Upper lobe of right lung (tissue), 1 donor: ENCODE measurements at places on chromosomes 12 and 14. TPM values are rescaled to one million over a fixed set of nuclear protein-coding genes. Genes with fewer than 3 reads are reported as not detected.

Gene SIX1
- total RNA-seq: 0.14 TPM

GRCh38 chr12:93390031-93390430 is 12.3 kb downstream of the NUDT4 start:
- peaks cover 19% of the 10 kb centered on the region for H3K4me1 ChIP-seq
- no peak overlapping the region for H3K27ac ChIP-seq
- H3K27me3 ChIP-seq: no peaks in the 10 kb centered on the region
- no peaks in the 10 kb centered on the region for H3K36me3 ChIP-seq

Gene GYS2
- total RNA-seq: not detected

GRCh38 chr12:64944966-64945365 is 120.5 kb downstream of the TBC1D30 start:
- peaks cover 10% of the 10 kb centered on the region for H3K4me1 ChIP-seq
- no peaks in the 10 kb centered on the region for H3K27me3 ChIP-seq
- H3K36me3 ChIP-seq: no peaks in the 10 kb centered on the region
- no peak overlapping the region for H3K27ac ChIP-seq

Gene TMEM117
- 4.6 TPM for total RNA-seq

- no peak overlapping the region for H3K4me3 ChIP-seq
- no peaks in the 10 kb centered on the region for H3K36me3 ChIP-seq
- peaks cover 35% of the 10 kb centered on the region for H3K4me1 ChIP-seq
- no peak for DNase-seq
- no peaks in the 10 kb centered on the region for H3K27me3 ChIP-seq
These were observed 33.6 kb downstream of the LTBP2 start for GRCh38 chr14:74578479-74578878.

DNA sequence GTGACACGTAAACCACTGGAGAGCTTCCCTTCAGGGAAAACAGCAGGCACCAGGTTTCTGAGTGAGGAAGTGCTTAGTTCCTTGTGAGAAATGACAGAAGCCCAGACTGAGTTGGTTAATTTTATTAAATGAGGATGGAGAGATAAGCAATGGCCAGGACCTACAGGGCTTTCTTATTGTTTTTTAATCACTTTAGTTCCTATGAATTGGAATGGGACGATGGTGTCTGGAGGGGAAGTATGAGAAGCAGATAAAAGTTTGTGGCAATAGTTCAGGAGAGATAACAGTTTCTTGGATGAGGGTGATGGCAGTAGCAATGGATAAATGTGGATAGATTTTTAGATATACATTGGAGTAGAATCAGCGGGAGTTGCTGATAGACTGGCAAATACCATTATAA is 86.5 kb upstream of the PTPRR start:
- H3K27me3 ChIP-seq: no peaks in the 10 kb centered on the region
- H3K4me3 ChIP-seq: no peak overlapping the region

Gene VRK1
- 10.2 TPM for total RNA-seq

Gene C1R
- 367 TPM for total RNA-seq

- no peak for DNase-seq
- H3K4me3 ChIP-seq: no peak overlapping the region
- H3K4me1 ChIP-seq: no peaks in the 10 kb centered on the region
- H3K27me3 ChIP-seq: no peaks in the 10 kb centered on the region
- no peaks in the 10 kb centered on the region for H3K36me3 ChIP-seq
These were observed 249.7 kb upstream of the FBXO33 start for GRCh38 chr14:39681782-39682399.

- DNase-seq: no peak
- no peaks in the 10 kb centered on the region for H3K4me1 ChIP-seq
- no peaks in the 10 kb centered on the region for H3K36me3 ChIP-seq
- H3K27ac ChIP-seq: no peak overlapping the region
These were observed 10.5 kb downstream of the NTF3 start for GRCh38 chr12:5442251-5443006.

DNA sequence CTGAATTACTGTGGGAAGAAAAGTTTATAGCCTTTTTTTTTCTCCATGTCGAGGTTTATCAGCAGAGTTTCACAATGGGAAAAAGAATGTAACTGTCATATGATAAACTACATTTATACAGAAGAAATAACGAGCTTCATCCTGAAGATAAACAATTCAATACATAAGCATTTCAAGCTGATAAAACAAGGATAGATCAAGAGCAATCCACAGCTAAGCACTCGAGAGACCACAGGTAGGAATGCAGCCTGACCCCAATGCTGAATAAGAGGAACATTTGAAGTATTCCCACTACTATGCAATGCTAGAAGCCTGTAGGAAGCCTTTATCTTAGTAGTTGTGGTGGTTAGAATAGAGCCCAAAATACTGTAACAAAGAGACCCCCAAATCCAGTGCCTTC is 32.6 kb upstream of the DAAM1 start:
- H3K27ac ChIP-seq: no peak overlapping the region
- no peak overlapping the region for H3K4me3 ChIP-seq
- H3K4me1 ChIP-seq: no peaks in the 10 kb centered on the region
- no peak for DNase-seq
- H3K36me3 ChIP-seq: no peaks in the 10 kb centered on the region

DNA sequence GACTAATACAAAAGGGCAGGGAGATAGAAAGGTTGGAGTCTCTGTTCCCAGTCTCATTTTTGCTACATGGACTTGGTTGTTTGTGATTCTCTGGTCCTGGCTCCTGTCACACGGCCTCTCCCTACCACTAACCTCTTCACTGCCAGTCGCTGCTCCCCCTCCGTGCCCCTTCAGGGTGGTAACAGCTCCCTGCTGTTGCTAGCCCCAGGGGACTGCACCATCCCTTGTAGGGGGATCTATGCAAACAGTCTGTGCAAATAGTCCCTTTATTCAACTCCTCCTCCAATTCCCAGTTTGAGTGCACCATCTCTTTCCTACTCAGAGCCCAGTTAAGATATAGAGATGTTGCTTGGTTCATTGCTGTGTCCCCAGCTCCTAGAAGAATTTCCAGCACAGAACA is 51.1 kb downstream of the CCDC60 start:
- H3K27me3 ChIP-seq: no peaks in the 10 kb centered on the region
- no peaks in the 10 kb centered on the region for H3K36me3 ChIP-seq
- no peak overlapping the region for H3K27ac ChIP-seq
- no peaks in the 10 kb centered on the region for H3K4me1 ChIP-seq
- no peak for DNase-seq
